Stimulated activated CD4-positive, alpha-beta T cell treated with anti-CD3 and anti-CD28 coated beads, Interleukin-1b, Interleukin-23, amount 100 ng/mL, for 1 hour (primary cell): ENCODE measurements at places on chromosomes 7 and 10.

GRCh38 chr7:44935016-44935415, 43.8 kb downstream of the MYO1G start:
- no peak for DNase-seq

- no peak for DNase-seq
Observed at GRCh38 chr7:75631711-75632110, 107.0 kb downstream of the HIP1 start.

DNA sequence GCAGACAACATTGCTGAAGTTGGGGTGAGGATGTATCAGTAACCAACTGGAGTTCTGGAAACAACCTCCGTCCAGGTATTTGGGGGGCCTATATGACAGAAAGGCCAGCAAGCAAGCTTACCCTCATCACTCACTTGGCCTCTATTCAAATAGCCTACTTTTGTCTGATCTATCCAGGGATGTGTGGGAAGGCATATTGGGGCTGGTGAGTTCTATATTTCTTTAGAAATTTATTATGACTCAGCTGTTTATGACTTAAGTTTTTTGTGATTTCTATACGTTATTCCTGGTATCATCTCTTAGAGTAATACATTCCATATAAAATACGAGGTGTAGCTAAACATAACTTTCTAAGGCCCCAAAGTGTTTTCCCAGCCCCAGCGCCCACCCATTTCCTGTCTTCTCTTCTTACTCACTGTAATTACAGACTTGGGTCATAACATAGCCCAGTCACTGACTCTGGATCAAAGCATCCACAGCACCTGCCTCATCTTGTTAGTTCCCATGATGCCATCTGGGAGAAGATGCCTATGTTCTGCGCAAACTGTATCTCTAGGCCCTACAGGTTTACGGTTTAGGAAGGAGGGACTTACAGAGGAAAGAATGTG, 18.1 kb downstream of the GARS1 start:
- no peak for DNase-seq

DNA sequence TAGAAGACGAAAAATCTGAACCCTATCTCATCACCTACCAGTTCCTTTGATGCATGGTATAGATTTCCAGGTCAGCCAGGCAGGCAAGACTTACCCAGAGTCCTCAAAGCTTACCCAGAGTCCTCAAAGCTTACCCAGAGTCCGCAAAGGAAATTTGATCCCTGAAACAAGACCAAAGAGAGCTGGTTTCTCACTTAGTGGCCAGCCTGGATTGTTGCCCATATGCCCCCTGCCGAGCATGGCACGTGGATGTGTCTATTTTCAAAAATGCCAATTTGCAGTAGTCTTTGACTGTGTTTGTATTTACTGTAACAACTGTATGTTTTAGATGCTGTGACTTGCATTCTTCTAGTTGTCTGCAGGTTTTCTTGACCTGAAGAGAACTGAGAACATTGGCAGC, 120.2 kb upstream of the STARD3NL start:
- no peak for DNase-seq

- DNase-seq = no peak
Observed at GRCh38 chr7:107501593-107501992, 31.7 kb downstream of the GPR22 start.

DNA sequence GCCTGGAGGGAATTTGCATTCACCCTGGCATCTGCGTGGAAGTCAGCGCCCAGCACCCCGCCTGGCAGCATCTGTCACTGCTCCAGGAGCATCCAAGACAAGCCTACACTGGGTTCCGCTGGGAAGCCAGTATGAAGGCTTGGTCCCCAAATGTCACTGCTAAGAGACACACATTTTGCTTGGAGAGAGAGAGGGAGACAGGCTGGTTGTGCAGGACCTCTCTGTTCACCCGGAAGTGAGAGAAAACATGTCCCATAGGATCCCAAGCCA, 119.5 kb downstream of the SEC23IP start:
- DNase-seq = no peak

- DNase-seq = no peak
Observed at GRCh38 chr7:12771378-12771877, 84.0 kb downstream of the ARL4A start.

DNA sequence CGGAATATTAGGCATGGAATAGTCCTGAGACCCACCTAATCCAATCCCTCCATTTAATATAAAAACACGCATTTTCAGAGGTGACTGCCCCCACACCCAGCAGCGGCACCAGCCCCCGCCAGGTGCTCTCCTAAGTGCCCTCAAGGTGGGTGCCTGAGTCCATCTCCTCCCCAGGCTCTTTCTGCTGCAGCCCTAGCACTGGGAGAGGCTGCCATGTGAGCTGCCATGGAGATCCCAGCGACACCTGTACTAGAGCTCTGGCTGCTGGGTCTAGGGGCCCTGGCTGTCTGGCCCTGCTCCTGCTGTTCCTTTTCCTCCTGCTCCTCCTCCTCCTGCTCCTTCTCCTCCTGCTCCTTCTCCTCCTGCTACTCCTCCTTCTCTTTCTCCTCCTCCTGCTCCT, 191.1 kb upstream of the BMPER start:
- DNase-seq = no peak

DNA sequence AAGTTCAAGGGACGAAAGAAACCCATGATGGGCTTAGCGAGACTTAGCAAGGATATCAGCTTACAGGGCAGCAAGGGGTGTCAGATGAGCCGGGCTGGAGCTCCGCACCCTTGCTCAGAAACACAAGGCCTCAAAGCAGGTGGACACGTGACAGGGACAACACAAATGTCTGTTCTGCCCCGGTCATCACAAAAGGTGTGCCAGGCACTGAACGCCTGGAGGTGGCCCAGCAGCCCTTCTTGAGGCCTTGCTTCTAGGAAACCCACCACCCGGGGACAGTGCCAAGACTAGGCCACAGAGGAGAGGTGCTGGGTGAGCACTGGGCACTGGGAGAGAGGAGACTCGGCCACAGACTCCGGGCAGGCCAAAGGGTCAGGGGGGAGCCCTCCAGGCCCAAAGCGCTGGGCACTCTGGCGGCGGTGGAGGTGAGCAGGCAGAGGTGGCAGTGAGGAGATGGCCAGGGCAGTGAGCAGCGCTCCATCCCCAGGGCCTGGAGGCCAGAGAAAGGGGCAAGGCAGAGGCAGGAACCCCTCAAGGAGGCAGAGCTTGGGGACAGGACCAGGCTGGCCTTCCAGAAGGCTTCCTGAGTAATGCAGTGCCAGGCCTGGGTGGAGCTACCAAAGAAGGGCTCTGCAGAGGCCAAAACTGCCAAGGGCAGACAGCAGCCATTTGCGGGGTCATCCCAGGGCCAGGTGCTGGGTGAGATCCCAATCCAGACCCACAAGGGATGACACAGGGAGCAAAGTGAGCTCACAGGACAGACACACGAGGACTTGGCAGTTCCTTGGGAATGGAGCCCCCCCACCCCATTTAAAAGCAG, 22.7 kb downstream of the EBF3 start:
- DNase-seq = no peak

DNA sequence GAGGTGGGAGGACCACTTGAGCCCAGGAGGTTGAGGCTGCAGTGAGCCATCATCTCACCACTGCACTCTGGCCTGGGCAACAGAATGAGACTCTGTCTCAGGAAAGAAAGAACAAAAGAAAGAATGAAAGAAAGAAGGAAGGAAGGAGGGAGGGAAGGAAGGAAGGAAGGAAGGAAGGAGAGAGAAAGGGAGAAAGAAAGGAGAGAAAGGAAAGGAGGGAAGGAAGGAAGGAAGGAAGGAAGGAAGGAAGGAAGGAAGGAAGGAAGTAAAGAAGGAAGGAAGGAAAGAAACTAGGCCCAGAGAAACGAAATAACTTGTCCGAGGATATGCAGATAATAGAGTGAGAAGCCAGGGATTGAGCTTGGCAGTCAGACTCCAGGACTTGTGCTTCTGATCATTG, 102.1 kb downstream of the SKIDA1 start:
- DNase-seq = no peak

GRCh38 chr7:131327049-131327625, 539 bp upstream of the MKLN1 start:
- DNase-seq = no peak

DNA sequence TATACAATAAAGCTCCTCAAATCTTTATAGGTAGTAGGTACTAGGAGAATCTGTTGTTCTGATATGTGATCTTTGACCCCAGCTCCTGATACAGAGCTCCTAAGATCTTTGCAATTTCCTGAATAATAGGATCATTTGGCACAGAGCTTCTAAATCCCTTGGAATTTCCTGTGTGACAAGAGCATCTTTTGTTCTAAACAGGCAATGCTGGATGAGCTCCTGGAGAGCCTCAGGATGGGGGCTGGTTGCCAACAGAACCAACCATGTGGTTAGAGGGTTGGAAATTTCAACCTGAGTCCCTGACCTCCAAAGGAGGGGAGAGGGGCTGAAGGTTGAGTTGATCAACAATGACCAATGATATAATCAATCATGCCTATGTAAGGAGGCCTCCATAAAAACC, 629.0 kb downstream of the CCSER2 start:
- no peak for DNase-seq

DNA sequence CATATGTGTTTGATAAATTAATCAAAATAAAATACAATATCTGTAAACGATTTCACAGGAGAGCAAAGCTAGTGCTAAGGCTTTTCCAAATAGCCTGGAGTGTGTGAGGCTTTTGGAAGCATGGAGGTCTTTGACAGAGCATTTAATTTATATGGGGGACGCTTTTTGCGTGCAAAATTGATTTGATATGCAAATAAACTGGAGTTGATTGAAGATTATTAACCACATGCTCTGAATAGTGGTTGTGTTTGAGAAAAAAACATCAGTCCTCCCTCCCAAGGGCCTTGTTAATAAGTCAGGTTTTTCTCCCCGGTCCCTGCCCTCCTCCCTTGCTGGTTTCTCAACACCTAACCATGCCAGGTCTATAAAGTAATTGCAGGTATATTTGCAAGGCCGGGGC, 85.1 kb upstream of the FGFR2 start:
- no peak for DNase-seq

DNA sequence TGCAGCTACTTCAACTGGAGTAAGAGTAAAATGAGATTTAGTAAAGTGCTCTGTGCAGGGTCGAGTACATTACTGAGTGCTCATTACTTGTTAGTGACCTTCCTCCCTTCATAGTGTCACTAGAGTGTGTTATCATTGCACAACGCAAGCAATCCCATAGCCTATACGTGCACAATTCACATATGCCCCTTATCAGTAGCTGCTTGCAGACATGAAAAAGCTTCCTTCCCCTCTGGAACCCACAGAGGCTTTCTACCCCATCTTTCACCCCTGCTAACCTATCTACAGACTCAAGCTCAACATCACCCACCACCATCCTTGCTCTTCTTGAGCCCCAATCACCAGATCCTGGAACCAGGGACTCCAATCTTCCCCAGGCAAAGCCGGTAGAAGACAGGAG, 59.3 kb downstream of the C7orf25 start:
- DNase-seq = no peak

GRCh38 chr10:35236739-35237138, 99.6 kb upstream of the CCNY start:
- DNase-seq = no peak

GRCh38 chr10:72257051-72257892, 16.5 kb upstream of the DDIT4 start:
- DNase-seq = no peak

DNA sequence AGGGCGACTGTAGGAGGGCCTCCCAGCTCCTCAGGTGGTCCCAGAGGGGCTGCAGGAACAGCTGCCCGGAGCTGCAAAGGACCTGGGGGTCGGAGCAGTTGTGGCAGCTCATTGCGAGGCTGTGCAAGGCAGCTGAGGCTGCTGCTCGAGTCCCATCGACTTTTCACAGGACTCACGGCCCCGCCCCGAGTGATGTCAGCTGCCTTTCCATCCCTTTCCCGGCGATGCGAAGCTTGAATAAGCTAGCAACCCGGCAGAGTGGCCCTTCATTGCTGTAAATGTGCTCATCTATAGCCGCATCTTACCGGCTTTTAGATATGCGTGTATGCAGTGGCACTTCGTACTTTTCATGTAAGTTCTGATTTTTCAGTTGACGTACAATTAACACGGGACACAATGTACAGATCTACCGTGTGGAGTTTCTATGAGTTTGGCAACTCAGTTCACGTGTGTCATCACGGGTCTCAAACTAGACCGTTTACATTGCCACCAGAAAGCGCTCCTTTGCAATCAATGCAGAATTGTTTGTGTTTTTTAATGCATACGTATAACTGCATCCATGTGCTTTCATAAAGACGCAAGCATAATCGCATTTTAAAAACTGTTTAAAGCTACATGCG, at the start of gene CH25H:
TSS of gene CH25H (minus strand) at position 137 of the 620 bp plus-strand sequence. CDS start at position 112, 25 bp downstream.
- no peak for DNase-seq

DNA sequence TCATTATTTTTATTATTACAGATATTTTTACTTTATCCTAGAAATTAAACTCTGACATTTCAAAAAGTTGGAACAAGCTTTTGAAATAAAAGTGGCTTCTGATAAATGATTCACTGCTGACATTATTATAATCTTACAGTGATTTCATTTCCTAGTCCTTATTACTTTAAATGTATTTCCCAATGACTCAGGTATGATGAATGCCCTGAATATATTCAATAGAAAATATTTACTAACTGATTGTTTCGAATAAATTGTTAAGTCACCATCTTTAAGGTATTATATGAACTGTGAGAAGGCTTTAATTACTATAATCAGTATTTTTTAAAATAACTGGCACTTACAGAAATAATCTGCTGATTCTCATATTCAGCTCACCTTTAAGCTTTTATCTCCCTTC, 21.6 kb downstream of the DKK1 start:
- DNase-seq = no peak
